Stimulated activated CD4-positive, alpha-beta T cell treated with anti-CD3 and anti-CD28 coated beads, Interleukin-1b, Interleukin-23, amount 100 ng/mL, for 4 hours (primary cell): ENCODE measurements at places on chromosomes 12 and 14.
A peak's percentile ranks its signal among the peaks of the same experiment; 100 is the strongest.

DNA sequence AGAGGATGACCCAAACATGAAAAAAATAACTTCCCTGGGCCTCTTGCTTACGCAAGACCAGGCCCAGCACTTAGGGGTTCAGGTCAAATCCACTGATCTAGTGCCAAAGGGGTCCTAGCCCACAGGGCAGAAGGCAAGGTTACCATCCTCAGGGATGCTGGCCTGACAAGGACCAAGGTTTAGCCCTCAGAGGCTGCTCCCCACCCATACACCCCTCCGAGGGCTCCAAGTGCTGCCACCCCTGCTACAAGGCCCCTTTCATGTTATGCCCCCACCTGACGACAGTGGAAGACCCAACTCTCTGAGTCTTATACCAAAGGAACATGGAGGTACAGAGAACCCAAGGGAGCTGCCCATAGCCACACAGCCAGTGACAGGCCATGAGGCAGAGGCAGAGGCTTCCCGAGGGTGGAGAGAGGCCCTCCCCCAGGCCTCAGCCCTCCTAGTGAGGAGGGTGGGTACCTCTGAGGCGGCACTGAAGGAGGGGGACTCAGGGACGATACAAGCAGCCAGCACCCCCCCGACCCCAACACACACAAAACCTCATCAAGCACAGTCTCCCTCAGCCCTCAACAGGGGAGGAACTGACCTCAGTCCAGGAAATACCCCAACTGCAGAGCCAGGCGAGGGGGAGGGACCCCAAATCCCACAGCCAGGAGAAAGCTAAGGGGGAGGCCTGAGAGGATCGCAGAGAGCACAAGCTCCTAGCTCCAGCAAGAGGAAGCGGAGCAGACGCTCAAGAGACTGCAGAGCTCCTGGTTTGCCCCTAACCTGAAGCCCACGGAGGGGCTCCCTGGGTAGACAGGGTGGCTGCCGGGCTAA, 37.0 kb downstream of the ANAPC7 start:
- no peak for DNase-seq

- DNase-seq: no peak
Observed at GRCh38 chr12:9626821-9627220, 19.1 kb upstream of the KLRB1 start.

GRCh38 chr14:39957987-39958386, 525.8 kb upstream of the FBXO33 start:
- DNase-seq: no peak

DNA sequence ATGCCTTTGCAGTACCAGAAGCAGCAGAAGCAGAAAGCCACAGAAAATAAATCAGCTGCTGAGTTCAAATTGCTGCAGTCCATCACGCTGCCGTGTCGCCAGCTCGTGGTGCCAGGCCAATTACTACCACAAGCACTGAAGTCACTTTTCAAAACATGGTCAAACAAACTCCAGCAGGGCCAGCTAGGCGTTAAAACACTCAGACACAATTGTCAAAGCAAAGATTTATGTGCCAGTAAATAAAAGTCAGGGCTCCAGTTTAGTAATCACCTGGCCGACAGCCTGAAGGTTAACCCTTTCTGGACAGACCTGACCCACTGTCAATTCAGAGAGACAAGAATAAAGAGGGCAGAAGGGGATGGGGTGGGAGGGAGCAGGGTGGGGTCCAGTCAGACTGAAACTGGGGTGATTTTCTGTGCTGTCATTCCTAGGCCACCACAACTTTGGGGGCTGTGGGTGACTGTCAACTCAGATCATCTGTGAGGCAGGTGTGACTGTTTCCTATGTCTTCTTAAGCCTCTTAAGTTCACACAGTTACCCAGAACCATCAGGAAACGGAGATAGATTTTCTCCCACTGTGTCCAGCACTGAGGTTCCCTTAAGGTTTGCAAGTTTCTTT, 109.8 kb upstream of the FUT8 start:
- no peak for DNase-seq

DNA sequence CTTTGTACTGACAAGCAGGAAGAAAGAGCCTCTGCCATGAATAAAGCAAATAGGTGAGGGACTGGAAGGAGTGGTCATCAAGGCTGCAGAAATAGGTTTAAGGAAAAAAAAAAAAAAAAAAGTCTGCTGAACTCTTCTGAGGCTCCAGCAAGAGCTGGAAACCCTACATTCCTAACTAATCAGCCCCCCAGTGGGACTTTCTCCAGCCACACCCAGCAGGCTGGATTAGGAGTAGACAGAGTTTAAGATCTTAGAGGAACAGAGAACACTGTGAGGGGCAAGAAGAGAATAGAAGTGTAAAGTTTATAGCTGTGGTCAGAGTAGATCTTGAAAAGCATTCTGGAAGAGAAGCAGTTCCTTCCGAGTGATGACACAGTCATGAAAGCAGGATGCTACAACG, 66.4 kb downstream of the ATXN2 start:
- DNase-seq: no peak

GRCh38 chr12:66051361-66051760, 79.2 kb downstream of the LLPH start:
- no peak for DNase-seq

- no peak for DNase-seq
Observed at GRCh38 chr12:65420941-65421340, 142.5 kb downstream of the MSRB3 start.

DNA sequence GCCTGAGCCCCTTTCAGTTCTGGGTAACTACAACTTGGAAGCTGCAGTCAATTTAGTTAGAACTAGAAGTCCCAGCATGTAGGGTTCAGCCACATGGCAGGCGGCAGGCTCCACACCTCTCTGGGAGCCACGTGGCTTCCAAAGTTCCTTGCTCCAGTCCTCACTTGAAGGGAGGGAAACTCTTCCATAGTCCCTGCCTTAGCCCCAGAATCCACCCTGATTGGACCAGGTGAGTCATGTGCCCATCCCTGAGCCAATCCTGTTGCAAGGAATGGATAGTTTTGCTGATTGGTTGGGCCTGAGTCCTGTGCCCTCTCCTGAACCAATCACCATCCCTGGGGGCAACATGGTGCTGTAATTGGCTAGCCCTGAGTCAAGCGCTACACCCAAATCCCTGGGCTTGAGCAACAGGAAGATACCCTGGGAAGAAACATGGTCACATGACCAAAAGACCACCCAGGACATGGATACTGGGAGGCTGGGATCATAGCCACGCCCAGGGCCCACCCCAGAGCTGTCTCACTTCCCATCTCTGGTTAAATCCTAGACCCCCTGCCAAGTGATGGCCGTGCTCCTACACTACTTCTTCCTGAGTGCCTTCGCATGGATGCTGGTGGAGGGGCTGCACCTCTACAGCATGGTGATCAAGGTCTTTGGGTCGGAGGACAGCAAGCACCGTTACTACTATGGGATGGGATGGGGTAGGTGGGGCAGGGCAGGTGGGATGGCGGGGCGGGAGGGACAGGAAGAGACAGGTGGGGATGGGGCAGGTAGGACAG, 154.7 kb downstream of the ADGRD1 start:
- no peak for DNase-seq

- DNase-seq: no peak
Observed at GRCh38 chr12:77019920-77020319, 45.4 kb downstream of the E2F7 start.

DNA sequence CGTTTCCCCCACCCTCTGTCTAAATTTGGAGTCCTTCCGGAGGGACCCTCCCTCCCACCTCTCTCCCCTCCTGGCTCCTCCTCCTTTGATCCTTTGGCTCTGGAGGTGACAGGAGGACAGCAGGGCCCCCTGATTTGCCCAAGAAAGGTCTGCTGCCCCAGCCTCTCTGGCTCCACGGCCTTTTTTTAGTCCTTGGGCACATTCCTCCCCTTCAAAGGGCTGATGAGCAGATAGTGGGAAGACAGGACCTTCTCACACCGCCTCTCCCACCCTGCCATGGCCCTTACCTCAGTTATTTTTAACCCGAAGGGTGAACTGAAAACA, 196 bp upstream of the MYH6 start:
- no peak for DNase-seq

- DNase-seq: no peak
Observed at GRCh38 chr14:53226553-53226952, 73.4 kb upstream of the DDHD1 start.

- no peak for DNase-seq
Observed at GRCh38 chr12:54704202-54704601, 56.0 kb upstream of the DCD start.

- DNase-seq: no peak
Observed at GRCh38 chr14:95462491-95462890, 54.0 kb downstream of the SYNE3 start.

GRCh38 chr14:31400031-31400638, 20.2 kb downstream of the HEATR5A start:
- no peak for DNase-seq

- no peak for DNase-seq
Observed at GRCh38 chr12:31034372-31034771, 39.3 kb upstream of the DDX11 start.

DNA sequence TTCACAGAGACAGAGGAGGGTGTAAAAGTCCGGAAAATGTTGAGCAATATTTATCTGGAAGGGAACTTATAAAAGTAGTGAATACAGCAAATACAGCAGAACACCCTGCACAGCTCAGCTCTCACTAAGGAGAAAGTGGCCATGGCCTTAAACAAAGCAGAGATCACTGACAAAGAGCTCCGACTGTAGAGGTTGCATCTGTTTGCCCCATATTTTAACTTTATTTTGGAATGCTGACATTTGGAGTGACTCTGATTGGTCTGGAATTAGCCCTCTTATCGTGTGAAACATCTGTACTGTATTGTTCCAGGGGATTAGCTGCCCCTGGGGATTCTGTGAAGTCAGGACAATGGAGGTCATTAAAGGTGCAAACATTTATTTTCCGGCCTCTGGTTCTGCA, 1275.7 kb upstream of the FLRT2 start:
- no peak for DNase-seq

DNA sequence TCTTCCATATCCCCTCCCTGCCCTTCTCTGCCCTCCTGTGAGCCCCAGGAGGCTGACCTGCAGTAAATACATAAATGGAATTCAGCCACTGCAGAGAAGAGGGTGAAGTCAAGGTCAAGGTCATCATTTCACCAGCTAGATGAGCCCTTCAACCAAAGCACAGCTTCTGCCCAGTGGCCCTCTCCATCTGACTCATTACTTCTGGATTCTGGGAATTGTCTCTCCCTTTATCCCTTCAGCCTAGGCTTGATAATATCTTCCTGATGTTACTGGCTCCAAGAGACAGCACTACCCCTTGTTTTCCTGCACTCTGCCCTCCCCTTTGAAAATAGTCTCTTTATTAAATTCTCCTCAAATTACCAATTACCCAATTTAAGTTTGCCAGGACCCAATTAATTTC, 64.5 kb downstream of the TTC9 start:
- DNase-seq: no peak

DNA sequence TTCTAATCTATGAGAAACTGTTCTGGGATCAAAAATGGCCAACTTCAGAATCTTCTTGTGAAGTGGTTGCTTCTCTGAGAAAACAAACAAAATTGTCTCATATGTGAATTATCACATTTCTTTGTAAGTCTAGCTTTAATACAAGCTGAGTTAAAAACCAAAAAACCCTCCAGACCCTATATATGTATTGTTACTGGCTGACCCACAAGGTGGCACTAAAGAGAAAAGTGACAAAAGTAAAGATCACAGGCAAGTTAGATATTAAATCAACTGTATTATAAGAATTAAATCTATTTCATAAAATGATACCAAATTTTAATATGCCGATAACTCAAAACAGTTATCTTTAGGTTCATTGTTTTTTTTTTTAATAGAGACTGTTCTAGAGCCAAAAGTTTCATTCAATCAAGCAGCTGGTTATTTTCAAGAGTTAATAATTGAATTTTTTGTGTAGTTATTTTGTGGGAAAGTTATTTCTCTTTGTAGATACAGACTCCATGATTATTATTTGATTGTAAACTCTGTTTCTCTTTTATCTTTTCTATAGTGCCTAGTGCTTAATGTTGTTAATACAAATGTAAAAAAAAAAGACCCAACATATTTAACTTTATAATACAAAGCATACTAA, 7.5 kb upstream of the TRHDE start:
- no peak for DNase-seq

DNA sequence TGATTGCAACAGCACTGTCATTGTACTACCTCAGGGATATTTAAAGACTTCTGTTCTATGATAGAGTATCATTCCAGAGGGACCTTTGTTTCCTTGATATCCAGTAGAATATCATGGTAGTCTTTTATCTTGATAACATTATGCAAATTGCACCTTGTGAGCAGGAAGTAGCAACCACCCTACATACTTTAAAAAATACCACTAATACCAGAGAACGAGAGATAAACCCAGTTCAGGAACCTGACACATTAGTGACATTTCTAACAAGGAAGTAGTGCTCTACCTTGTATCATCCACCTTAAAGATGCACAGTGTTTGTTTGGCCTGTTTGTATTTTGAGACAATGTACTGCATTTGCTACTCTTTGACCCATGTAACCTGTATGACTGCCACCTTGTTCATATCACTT, 8.8 kb upstream of the MAP4K5 start:
- no peak for DNase-seq

GRCh38 chr14:21072031-21072473, 1.9 kb downstream of the ARHGEF40 start:
- no peak for DNase-seq

DNA sequence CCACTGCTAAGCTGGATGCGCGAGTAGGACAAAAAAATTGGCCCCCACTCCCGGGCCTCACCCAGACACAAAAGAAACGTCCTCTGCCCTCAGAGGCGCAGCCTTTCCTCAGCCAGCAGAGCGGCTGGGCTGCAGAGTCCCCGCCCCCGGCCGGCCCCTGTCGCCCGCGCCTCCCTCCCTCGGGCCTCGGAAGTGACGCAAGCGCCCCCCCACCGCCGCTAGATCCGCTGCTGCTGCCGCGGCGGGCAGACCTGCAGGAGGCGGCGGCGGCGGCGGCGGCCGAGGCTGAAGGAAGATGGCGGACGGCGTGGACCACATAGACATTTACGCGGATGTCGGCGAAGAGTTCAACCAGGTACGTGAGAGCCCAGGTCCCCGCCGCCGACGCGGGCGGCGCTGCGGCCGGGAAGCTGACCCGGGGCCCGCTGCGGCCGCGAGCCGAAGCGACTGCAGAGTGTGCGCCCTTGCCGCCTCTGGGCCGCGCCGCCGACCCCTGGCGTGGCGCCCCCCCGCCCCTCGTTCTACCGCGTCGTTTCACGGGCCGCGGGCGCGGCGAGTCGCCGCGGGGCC, at the start of gene CPSF6:
CPSF6 (plus strand) TSS at position 218 of the 570 bp plus-strand sequence; CDS start at position 296, 78 bp downstream.
- DNase-seq: peak; percentile 96

GRCh38 chr14:65361920-65362319, 50.6 kb upstream of the FUT8 start:
- no peak for DNase-seq

GRCh38 chr12:38153737-38154061, 162.9 kb upstream of the ALG10B start:
- DNase-seq: no peak

DNA sequence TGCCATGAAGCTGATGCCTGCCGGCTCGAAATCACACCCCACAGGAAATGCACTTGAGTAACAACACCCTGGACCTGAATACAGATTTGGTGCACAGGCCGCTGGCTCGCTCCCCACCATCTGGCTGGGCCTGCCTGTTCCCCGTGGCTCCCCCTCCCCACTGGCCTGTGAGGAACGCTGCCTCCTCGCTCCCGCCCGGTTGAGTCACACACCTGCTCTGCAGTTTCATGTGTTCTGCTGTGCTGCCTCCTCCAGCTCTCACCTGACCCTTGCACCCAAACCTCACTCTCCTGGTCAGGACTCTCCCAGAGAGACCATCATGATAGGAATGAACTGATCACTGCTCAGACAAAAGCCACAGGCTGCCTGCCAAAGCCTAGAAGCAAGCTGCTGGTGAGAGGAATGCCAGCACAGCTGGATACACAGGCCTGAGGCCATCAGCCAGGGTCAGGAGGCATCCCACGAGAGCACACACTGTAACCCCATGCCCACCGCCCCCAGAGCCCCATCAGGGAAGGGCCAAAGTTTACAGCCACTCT, 3.8 kb upstream of the SIVA1 start:
- DNase-seq: no peak
